Adrenal gland (tissue), 19 donors: ENCODE measurements at places on chromosomes 7 and 10. TPM values are rescaled to one million over a fixed set of nuclear protein-coding genes. Genes with fewer than 3 reads are reported as not detected.

The ARHGEF5 gene
- total RNA-seq, result 5.0 TPM

The SGMS1 gene
- 101 TPM for total RNA-seq

The HGF gene
- total RNA-seq, result 74.5 TPM

The ACHE gene
- 1.2 TPM for total RNA-seq

The CROT gene
- 14.2 TPM for total RNA-seq

The HOXA1 gene
- total RNA-seq, result 1.1 TPM

The CYP2C8 gene
- 7.0 TPM for total RNA-seq

The OR2A5 gene
- under 0.01 TPM for total RNA-seq
